ENCODE measurements at places on chromosomes 7 and 10.

- no peak for DNase-seq
Measured at GRCh38 chr10:126944191-126944590, 39.0 kb downstream of the DOCK1 start.

DNA sequence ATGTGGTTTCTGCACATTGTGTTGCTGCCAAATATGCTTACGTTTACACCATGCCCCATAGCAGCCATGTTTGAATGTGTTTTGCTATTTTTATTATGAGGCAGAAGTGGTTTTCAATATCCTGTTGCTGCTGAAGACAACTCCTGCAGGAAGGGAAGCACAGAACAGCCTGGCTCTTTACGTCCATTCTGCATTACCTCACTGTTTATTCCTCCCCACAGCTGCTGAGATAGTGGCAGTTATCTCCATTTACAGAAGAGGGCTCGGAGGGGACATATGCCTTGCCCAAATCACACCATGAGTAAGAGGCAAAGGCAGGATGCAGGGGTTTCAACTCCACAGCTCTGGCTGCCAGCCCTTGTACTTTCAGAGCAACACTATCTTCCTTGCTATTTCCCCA, 35.3 kb downstream of the PLPP4 start:
- no peak for DNase-seq

GRCh38 chr7:38561166-38561565, 70.0 kb downstream of the AMPH start:
- no peak for DNase-seq

DNA sequence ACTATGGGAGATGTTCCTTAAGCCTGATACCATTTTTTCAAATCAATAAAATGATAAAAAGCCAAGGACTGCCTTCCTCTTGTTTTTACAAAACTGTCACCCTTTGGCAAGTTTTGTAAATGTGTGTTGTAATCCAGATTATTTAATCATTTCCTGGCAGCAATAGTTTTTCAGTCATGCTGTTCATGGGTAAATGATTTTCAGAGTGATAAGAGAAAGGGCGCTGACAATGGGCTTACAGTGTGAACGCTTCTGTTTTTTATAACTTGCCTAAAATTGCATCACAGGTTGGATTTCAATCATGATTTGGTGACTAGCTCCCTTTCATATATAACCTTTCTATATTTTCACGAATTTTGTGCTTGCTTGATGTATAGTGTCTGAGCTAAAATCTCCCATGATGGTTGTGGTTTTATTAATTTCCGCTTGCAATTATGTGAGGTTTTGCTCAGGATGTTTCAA, 19.0 kb upstream of the DMBT1 start:
- no peak for DNase-seq

GRCh38 chr7:45909561-45909960, 11.5 kb downstream of the IGFBP3 start:
- DNase-seq, result no peak

- DNase-seq, result no peak
Measured at GRCh38 chr7:21828841-21829240, 116.9 kb downstream of the CDCA7L start.

DNA sequence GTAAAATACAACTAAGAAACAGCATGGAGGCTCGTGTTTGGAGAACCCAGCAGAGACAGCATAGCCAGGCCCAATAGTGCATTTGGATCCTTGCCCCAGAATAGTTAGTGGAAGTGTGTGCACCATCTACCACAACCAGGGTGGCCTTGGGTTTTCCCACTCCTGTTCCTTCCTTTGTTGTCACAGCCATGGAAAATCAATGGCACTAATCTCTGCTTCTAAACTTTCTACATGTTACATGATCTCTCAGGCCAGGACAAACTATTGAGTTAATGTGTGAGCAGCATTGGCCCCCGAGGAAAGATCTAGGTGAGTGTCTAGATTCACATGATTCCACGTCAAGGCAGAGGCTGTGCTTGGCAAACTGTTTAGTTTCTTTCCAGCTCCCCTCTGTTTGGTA, 2.0 kb downstream of the CYP3A7 start:
- DNase-seq, result no peak

- no peak for DNase-seq
Measured at GRCh38 chr10:91335147-91335546, 75.0 kb upstream of the HECTD2 start.

- no peak for DNase-seq
Measured at GRCh38 chr10:112531421-112531820, 84.4 kb downstream of the VTI1A start.

DNA sequence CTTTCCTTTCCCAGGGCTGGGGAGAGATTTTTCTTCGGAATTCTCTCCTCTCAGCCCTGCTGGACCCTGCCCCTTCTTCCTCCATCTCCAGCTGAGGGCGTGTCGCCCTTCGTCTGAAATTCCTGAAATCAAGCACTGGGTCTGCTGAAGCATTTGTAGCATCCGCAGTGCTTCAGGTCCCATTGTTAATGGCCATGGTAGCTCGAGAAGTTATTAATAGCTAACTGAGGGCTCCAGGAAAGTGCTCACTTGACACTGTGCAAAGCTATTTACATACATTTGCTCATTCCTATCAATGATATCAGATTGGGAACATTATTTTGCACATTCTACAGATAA, 515 bp downstream of the FAM149B1 start:
- DNase-seq, result no peak

DNA sequence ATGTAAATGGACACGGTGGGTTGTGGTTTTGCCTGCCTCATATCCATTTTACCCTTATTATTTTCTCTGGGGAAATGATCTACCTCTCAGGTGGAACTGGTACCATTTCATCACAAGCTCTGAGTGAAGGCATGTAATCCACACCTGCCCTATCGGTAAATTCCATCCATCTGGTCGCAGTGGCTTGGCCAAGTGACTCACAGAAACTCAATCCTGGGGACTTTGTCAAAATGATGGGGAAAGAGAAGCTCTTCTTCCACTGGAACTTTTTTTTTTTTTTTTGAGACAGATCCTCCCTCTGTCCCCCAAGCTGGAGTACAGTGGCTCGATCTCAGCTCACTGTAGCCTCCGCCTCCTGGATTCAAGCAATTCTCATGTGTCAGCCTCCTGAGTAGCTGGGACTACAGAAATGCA, 48.2 kb upstream of the ANKRD1 start:
- no peak for DNase-seq

GRCh38 chr10:86103391-86104101, 263.0 kb downstream of the GRID1 start:
- DNase-seq, result no peak

DNA sequence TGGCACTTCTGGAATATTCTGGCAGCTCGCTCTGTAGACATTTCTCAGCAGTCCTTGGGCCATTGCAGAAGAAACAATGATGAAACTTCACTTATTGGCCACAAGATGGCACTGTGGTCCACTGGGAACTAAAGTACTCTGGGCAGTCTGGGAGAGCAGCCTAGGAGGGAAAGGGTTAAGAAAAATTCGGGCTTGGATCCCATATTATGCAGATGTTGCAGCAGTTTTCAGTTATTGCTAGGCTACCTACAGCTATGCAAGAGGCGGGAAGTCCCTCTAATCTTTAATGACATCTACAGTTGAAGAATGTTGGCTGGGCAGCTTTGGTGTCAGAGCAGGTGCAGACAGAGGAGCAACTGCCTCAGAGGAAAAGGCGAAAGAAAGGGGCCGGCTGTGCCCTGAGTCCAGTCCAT, 201.7 kb upstream of the PRSS58 start:
- peak; percentile 39 for DNase-seq

DNA sequence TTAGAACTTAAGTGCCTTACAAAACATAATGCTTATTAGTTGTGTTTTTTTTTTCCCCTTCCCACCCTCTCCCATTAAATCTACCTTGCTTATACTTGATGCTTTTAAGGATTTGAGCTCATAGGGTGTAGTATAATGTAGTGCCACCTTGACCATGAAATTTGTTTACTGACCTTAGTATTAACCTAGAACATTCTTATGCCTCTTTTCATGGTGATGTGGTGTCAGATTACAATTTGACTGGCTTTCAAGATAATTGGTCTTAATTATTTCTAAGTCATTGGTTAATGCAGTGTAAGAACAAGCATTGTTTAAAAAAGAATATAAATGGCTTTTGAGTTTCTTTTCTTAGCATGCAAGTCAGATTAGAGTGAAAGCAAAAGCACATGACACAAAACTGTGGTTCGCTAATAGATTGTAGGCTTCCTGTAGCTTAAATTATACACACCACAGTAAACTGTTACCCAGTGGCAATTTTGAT, 61.8 kb downstream of the ADD3 start:
- DNase-seq, result no peak

GRCh38 chr7:159048656-159049055, 96.0 kb downstream of the VIPR2 start:
- DNase-seq, result peak; percentile 5

All from colonic mucosa (tissue), 4 donors.